ENCODE measurements at places on chromosomes 6 and 20.

- DNase-seq = no peak
Measured at GRCh38 chr20:9126527-9126926, 57.6 kb downstream of the PLCB4 start.

GRCh38 chr6:11747021-11747420 lies 31.6 kb downstream of the ADTRP start:
- DNase-seq = no peak

- DNase-seq = no peak
Measured at GRCh38 chr6:100230953-100231316, 233.8 kb downstream of the SIM1 start.

DNA sequence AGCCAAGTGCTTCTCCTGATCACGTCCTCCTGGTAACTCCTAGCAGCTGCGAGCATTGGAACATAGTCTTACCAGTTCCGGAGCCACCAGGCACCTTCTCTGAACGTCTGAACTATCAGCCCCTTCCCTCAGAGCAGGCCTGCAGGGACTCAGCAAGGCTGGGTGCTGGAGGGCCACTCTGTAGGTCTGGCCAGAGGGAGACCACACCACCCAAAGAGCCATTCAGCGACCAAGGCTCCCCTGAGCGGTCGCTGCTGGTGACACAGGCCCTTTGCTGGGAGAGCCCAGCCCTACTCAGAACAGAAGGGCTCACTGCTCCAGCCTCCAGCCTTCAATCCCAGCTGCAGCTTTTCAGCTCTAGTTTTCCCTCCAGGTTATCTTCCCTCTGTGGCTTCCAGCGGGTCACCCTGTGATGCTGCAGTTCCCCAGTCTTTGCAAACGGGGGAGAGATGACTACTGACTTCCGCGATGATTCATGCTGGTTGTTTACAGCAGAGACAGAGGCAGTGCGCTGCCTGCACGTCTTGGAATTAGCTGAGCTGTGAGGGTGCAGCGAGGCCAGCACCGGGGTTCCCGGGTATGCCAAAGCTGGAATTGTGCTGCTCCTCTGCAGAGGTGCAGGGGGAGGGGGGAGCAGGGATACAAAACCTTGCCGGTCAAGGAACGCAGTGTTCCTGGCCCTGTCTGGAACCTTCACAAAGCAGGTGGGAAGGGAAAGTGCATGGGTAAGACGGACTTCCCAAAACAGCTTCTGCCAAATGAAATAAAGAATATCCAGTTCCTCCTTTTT lies 161.4 kb downstream of the LY86 start:
- no peak for DNase-seq

DNA sequence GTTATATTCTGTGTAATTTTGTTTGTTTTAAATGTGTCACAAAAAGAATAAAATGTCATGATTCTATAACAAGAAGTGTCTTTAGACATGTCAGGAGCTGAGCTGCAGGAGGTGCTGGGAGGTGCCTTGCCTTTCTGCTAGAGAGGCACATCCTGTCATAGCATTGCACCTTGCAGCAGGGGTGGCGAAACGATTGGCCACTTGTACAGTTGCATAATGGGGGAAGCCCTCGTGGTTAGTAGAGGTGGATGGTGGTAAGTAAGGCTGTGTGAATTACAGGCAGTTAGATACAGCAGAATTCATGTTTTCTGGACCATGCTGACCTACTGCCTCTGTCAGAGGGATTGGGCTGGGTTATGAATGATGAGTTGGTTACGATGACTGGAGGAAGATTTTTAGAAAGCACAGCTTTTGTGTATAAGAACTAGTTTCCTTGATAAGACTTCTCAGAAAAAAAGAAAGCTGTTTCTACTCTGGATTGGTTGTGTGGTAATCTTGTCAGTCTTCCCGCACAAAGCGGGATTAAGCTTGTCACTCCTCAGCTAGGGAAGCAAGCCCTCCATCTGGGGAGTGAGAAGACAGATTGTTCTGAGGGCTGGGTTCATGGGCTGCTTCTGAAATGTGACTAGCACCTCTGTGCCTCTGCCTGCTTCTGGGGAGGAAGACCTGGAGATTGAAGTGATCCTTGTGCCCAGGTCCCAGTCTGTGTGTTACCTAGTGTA lies 74.9 kb downstream of the FOXO3 start:
- DNase-seq = peak; percentile 31

- DNase-seq = no peak
Measured at GRCh38 chr6:90870561-90870960, 283.7 kb upstream of the MAP3K7 start.

GRCh38 chr6:41193171-41193734 lies 7.7 kb downstream of the TREML2 start:
- no peak for DNase-seq

- DNase-seq = no peak
Measured at GRCh38 chr20:18645851-18646250, 58.0 kb downstream of the DTD1 start.

GRCh38 chr20:60283281-60283680 lies 325.1 kb downstream of the CDH26 start:
- peak; percentile 13 for DNase-seq

DNA sequence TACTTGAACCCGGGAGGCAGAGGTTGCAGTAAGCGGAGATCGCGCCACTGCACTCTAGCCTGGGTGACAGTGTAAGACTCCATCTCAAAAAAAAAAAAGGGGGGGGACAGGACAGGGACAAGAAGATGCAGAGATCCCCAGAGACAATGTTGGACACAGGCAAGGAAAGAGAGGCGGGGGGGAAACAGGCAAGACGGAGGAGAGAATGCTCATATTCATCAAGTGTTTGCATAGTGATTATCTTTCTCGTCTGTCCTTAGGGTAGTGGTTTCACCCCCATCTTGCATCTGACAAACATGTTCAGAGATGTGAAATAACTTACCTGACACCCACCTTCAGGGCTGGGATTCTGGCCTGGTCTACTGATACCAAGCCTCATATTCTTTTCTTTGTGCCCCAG lies 29.0 kb downstream of the CHMP4B start:
- DNase-seq = no peak

- no peak for DNase-seq
Measured at GRCh38 chr6:44262467-44263353, 2.6 kb downstream of the NFKBIE start.

DNA sequence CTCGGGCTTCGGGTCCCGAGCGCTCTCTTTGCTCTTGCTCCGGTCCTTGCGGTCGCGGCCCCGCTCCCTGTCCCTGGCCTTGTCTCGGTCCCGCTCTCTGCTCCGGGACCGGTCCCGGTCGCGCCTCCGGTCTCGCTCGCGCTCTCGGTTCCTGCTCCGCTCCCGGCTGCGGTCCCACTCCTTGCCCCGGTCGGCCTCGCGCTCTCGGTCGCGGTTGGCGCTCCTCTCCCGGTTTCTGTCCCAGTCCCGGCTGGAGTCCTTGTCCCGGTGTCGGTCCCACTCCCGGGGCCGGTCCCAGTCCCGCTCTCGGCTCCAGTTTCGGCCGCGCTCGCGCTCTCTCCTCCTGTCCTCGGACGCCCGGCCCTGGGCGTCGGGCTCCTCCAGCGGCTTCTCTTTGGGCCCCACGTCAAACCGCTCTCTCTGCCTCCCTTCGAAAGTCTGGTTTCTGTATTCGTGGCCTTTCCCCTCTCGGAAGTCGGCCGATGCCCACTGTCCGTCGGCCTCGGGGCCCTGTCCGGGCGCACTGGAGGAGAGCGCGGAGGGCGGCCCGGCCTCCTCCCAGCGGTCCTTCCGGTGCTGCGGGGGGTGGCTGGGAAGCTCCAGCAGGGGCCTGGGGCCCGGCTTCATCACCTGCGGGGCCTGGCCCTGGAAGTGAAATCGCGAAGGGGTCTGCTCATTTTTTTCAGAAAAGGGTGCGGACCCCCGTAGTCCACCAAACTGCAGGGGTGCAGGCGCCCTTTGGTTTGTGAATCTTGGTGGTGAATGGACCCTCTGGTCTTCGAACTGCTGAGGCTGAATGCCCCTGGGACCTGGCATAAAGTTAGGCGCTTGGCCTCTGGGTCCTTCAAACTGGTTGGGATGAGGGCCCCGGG lies 17.9 kb upstream of the TCFL5 start:
- no peak for DNase-seq

- no peak for DNase-seq
Measured at GRCh38 chr20:48930035-48930434, 8.5 kb downstream of the ARFGEF2 start.

GRCh38 chr20:44028868-44029847 lies 114.5 kb downstream of the TOX2 start:
- no peak for DNase-seq

DNA sequence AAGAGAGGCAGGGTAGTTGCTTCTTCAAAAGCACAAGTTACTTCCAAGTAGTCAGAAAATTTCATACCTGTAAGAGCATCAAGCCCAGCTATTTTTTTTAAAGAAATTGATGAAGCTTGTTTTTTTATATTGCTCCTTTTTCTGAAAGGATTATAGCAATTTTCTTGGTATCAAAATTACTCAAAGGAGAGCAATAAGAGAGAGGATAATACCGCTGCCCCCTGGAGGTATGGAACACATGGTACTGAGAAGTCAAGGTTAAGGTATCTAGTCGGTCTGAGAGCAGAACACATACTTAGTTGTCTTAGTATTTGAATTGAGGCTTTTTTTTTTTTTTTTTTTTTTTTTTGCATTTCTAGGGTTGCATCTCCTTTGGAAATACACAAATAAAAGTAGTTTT lies 59.4 kb downstream of the ADGRF5 start:
- DNase-seq = no peak

GRCh38 chr20:25318471-25319240 lies 70.8 kb downstream of the PYGB start:
- DNase-seq = peak; percentile 93
